ENCODE measurements at places on chromosomes 12 and 14.

GRCh38 chr12:50537538-50537919, 32.7 kb downstream of the DIP2B start:
- DNase-seq: no peak

GRCh38 chr12:67545298-67545697, 103.2 kb upstream of the DYRK2 start:
- no peak for DNase-seq

- no peak for DNase-seq
Measured at GRCh38 chr14:21072781-21073339, 2.8 kb downstream of the ARHGEF40 start.

DNA sequence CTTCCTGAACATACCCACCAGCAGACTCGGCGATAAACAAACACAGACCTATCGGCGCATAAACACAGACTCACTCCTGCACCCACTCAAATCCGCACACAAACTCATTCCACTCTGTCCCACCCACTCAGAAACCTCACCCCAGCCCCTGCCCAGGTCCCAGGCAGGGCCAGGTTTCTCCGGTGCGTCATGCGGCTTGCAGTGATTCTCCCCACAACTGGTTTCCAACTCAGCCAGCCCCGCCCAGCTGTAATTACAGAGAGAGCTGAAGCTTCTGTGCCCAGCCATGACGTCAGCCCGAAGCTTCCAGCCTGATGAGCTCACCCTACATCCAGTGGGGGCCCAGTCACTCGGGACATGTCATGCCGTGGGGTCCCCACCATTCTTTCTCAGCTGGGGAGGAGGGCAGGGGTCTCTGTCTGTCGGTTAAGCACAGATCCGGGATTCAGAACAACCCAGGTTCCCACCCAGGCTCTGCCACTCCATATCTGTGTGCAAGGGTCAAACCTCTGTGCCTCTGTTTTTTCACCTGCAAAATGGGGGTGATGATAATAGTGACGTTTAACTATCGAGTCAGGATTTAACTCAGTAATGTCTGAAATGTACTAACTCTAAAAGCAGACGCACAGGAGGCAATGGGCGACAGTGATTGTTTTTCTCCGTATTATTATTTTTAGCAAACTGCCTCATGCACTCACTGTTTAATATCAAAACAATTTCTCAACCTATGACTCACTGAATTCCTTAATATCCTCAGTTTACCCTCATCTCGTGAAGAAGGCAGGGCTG, 2.3 kb upstream of the HSPB8 start:
- DNase-seq: no peak

DNA sequence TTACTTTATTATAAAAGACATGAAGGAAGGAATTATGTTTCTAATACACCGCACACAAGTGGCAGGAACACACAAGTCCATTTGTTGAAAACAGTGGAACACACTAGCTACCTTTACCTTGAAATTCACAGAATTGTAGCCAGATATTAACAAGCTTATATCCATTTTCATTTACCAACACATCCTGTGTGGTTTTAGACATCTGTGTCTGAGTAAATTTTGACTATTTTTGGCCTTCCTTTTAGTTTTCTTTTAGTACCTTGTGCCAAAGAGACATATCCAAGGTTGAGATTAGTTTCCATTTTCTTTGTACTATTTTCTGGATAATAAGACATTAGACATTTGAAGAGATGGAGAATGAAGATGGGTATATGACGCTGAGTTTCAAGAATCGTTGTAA, at the start of gene KLRF2:
TSS of gene KLRF2 (plus strand) at position 244 of the 400 bp plus-strand sequence. CDS start at position 351, 107 bp downstream.
- DNase-seq: no peak
